ENCODE measurements at places on chromosomes 1 and 21.

GRCh38 chr21:45361033-45361997, 43.6 kb upstream of the COL18A1 start:
- no peak for DNase-seq

- DNase-seq = no peak
These were observed 11.2 kb downstream of the MEF2D start for GRCh38 chr1:156489166-156489934.

GRCh38 chr21:33684068-33684467, 41.8 kb downstream of the ITSN1 start:
- DNase-seq = no peak

DNA sequence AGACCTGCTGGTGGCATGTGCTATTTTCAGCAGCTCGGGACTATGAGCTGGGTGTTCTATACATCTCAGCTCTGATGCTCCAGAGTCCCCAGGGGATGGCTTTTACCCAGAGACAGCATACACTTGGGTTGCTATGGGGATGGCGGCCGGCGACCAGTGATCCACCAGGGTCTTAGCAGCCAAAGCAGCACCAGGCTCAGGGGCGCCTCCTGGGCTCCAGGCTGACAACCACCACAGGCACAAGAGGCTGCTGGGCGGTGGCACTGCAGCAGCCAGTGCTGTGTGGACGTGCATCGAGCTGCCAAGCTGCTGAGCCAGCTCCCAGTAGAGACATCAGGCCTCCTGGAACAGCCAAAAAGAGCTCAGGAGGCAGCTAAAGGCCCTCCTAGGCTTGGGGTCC, 37.6 kb upstream of the CLSTN1 start:
- DNase-seq = no peak

DNA sequence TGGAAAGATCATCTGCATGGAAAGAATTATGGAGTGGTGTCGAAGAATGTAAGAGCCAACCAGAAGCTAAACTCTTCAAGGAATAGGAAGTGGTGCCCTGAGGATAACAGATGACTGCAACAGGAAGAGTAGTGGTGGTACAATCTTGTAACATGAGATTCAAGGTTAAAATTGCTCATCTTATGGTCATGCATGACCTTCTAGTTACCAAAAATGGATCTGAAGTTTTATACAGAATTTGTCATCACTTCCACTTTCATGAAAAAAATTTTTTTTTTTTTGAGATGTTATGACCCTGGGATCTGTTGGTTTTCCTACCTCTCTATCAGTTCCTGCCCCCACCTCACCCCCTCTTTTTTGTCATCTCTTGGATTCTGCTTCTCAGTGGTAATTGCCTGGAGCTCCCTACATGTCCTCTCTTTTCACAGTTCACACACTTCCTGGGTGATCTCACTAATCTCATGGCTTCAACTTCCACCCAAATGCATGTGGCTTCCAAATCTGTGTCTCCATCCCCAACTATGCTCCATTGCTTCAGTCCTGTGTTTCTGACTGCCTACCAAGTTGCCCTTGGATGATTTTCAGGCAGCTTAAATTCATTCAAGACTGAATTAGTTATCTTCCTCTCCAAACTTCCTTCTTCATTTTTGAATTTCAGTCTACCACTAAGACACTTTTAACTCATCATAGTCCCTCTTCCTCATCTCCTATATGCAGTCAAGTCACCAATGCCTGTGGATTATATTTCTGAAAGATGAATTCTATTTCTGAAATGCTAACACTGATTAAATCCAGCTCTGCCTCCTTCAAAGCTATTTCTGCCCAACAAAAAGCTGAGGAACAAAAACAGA, 48.4 kb downstream of the SLAMF6 start:
- DNase-seq = no peak

GRCh38 chr1:215256936-215257679, 174.6 kb downstream of the KCNK2 start:
- no peak for DNase-seq

- no peak for DNase-seq
These were observed 266.2 kb downstream of the NPHP4 start for GRCh38 chr1:5725855-5726585.
